ENCODE measurements at places on chromosomes 13 and 19.
A peak's percentile ranks its signal among the peaks of the same experiment; 100 is the strongest.

DNA sequence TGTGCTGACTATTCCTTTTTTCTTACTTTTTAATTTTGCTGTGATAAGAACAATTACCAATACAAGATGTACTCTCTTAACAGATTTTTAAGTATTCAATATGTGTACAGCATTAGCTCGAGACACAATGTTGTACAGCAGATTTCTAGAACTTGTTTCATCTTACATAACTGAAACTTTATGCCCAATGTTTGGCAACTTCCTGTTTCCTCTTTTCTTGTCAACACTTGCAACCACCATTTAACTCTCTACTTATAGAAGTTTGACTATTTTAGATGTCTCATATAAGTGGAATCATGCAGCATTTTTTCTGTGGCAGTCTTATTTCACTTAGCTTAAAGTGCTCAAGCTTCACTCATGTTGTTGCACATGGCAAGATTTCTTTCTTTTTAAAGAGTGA, 1426.8 kb downstream of the SLITRK5 start:
- no peak for DNase-seq

GRCh38 chr19:3483226-3483628, at the start of gene SMIM44:
Gene SMIM44, minus strand, starts transcription at chr19:3483441. Its CDS starts 38 bp downstream, at chr19:3483403.
- no peak for DNase-seq

GRCh38 chr19:16890461-16891184, 1.8 kb downstream of the F2RL3 start:
- DNase-seq = no peak

DNA sequence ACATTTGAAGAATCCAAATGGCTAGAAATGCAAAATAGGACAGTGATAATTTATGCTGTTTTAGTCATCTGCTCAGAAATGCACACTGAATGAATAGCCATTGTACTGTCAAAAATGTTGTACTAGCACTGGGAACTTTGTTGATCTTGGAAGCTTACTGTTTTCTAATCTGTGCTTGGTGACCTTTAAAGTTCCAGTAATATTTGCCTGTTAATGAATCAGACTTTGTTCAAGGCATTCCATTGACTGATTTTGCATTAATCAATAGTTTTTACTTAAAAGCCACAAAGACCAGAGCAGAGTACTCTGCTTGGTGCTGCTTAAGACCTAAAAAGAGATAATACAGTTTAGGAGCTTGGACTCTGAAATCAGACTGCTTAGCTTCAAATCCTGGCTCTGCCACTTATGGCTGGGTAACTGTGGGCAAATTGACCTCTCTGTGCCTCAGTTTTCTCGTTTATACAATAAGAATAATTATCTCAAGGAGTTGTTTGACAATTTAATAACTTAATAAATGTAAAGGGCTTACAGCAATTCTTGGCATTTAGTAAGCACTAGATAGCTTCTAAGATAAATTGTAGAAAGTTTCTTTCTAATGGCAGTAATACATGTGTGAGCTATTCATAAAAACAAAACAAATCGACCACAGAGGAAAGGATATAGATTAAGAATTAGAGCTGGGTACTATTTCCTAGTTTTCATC, 4.6 kb upstream of the SLAIN1 start:
- DNase-seq = no peak

- no peak for DNase-seq
These were observed 575.1 kb downstream of the EFNB2 start for GRCh38 chr13:105960326-105960725.

GRCh38 chr19:17553256-17553655, 2.2 kb upstream of the COLGALT1 start:
- DNase-seq = no peak

GRCh38 chr13:112447306-112447705, 71.2 kb downstream of the SPACA7 start:
- DNase-seq = no peak

GRCh38 chr13:46321494-46322225, 65.4 kb downstream of the RUBCNL start:
- DNase-seq = peak; percentile 52

GRCh38 chr19:1855828-1856255, 7.5 kb downstream of the KLF16 start:
- no peak for DNase-seq

- no peak for DNase-seq
These were observed 37.1 kb downstream of the AP1M1 start for GRCh38 chr19:16234552-16235445.

DNA sequence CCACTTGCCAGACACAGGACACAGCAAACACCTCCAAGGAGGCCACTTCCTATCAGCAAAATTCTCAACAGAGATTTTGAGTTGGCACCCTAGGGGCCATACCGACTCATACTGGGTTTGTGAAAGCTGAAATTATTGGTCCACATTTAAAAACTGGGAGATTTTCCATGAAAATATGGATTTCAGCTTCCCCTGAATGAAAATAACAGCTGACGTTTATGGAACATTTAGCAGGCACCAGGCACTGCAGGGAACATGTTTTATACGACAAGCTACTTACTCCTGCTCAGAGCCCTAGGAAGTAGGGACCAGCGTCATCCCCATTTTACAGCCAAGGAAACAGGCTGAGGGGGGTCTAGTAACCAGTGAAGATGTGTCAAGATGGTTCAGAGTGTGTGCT, 169.3 kb downstream of the IER2 start:
- DNase-seq = no peak

Measured in stimulated activated CD8-positive, alpha-beta memory T cell treated with anti-CD3 and anti-CD28 coated beads, Interleukin-2, amount 100 ng/mL, for 1 hour (primary cell).